Testis (tissue), 5 donors: ENCODE measurements at places on chromosomes 16 and 17. TPM values are rescaled to one million over a fixed set of nuclear protein-coding genes. Genes with fewer than 3 reads are reported as not detected.

- no peaks in the 10 kb centered on the region for H3K27me3 ChIP-seq
- H3K4me3 ChIP-seq, result no peak overlapping the region
- H3K36me3 ChIP-seq, result no peaks in the 10 kb centered on the region
Observed at GRCh38 chr16:84416407-84417321, 48.3 kb downstream of the ATP2C2 start.

Gene ASGR2
- total RNA-seq, result 0.47 TPM

- no peak overlapping the region for H3K4me3 ChIP-seq
- no peak for DNase-seq
- H3K27ac ChIP-seq, result peak overlapping the region; percentile 63
- H3K36me3 ChIP-seq, result no peaks in the 10 kb centered on the region
- H3K27me3 ChIP-seq, result no peaks in the 10 kb centered on the region
Observed at GRCh38 chr17:57441270-57441600, 184.9 kb downstream of the MSI2 start.

Gene LGALS9
- 7.2 TPM for total RNA-seq

GRCh38 chr16:1870365-1871082 lies 1.4 kb downstream of the MEIOB start:
- no peak for DNase-seq
- no peaks in the 10 kb centered on the region for H3K36me3 ChIP-seq
- H3K27ac ChIP-seq, result no peak overlapping the region
- H3K27me3 ChIP-seq, result no peaks in the 10 kb centered on the region
- H3K4me3 ChIP-seq, result no peak overlapping the region
- no peaks in the 10 kb centered on the region for H3K4me1 ChIP-seq

Gene ELMO3
- 9.3 TPM for total RNA-seq

GRCh38 chr17:50204431-50204830 lies 3.0 kb upstream of the COL1A1 start:
- no peaks in the 10 kb centered on the region for H3K36me3 ChIP-seq
- H3K27me3 ChIP-seq, result no peaks in the 10 kb centered on the region
- H3K27ac ChIP-seq, result peak overlapping the region; percentile 76
- peaks cover 46% of the 10 kb centered on the region for H3K4me1 ChIP-seq
- H3K4me3 ChIP-seq, result no peak overlapping the region

Gene HCRT
- not detected for total RNA-seq

DNA sequence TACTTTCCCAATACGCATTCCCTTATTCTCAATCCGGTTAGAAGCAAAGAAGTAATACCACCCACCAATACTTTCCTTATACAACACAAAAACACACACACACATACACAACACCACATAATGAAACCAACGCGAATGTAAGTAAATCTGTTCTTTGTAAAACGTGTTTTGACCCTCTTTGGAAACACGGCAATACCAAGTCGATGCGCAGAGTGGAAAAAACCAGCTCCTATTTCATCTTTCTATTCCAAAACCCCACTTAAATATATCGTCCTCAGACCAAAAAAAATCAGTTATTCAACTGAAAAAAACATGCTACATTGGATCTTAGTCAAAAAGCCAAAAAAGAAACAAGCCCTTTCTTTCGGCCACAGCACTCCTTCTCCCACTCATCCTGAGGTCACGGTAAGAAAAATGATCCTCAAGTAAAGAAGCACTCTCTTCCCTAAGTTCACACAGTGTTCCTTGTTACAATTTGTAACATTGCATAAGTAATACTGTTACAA lies 31.0 kb upstream of the ARL4D start:
- peaks cover 19% of the 10 kb centered on the region for H3K4me1 ChIP-seq
- peak overlapping the region; percentile 100 for H3K27ac ChIP-seq
- H3K27me3 ChIP-seq, result no peaks in the 10 kb centered on the region
- H3K36me3 ChIP-seq, result no peaks in the 10 kb centered on the region
- DNase-seq, result no peak
- peak overlapping the region; percentile 67 for H3K4me3 ChIP-seq

Gene CDH13
- 1.2 TPM for total RNA-seq

Gene NPIPA5
- 40.1 TPM for total RNA-seq

Gene ODAD4
- total RNA-seq, result 22.3 TPM

Gene ZG16B
- 1.7 TPM for total RNA-seq

- H3K36me3 ChIP-seq, result no peaks in the 10 kb centered on the region
- H3K27me3 ChIP-seq, result no peaks in the 10 kb centered on the region
- H3K4me1 ChIP-seq, result peaks cover 30% of the 10 kb centered on the region
- no peak overlapping the region for H3K4me3 ChIP-seq
Observed at GRCh38 chr16:85435286-85435685, 177.8 kb upstream of the GSE1 start.

DNA sequence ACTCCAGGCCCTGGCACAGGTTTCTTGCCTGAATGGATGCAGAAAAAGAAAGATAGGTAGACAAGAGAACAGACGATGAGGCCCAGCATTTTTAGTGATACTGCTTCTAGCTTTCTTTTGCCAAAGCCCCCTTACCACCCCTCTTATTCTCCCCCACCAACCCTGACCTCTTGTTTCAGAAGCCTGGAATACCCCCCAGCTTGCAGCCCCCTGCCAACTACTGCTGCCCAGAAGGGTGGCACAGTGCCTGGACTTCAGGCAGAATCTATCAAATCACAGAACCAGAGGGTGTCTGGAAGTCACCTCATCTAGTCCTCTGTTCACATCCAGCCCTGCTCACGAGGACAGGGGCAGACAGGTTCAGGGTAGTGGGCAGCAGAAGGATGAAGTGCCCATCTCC lies 35.6 kb downstream of the NEUROD2 start:
- peaks cover 4% of the 10 kb centered on the region for H3K4me1 ChIP-seq
- no peak overlapping the region for H3K4me3 ChIP-seq
- no peaks in the 10 kb centered on the region for H3K27me3 ChIP-seq
- H3K27ac ChIP-seq, result no peak overlapping the region

GRCh38 chr16:86038926-86039310 lies 140.0 kb downstream of the IRF8 start:
- H3K36me3 ChIP-seq, result no peaks in the 10 kb centered on the region
- peaks cover 7% of the 10 kb centered on the region for H3K4me1 ChIP-seq

DNA sequence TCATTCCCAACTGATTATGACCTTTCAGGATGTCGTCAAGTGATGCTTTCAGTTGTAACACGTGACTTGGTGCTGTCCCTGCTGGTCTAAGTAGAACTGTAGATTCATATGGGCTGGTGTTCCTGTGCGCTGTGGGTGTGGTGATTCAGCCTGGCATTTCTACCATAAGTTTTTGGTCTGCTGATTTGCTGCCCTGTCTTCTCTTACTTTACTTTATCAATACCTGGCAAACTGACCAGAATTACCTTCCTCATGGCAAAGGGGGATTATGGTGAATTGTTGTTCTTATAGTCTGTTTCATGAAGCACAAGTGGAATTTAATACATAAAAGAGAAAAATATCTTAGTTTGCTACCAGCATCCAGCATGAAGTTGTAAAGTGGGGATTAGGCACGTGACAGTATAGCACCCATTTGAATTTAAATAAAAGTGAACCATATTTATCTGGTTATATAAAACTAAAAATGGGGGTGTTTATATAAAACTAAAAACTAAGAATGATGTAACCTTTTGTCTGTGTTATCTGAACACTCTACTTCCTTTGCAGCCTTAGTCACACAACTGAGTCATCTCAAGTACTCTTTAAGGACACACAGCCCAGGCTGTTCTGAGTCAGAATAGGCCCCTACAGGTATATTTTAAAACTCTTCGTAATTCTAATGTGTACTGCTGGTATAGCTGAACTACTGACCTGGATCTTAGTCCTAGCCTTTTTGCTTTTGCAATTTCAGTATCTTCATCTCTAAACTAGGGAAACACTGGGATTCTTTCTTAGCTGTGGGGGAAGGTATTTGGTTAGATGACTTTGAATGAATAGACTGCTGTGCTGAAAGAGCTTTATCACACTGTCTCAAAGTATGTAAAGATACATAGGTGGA lies 28.3 kb downstream of the TTC19 start:
- no peaks in the 10 kb centered on the region for H3K27me3 ChIP-seq
- no peak overlapping the region for H3K4me3 ChIP-seq
- H3K4me1 ChIP-seq, result no peaks in the 10 kb centered on the region
- no peak overlapping the region for H3K27ac ChIP-seq
- no peak for DNase-seq

- H3K27ac ChIP-seq, result no peak overlapping the region
- no peaks in the 10 kb centered on the region for H3K36me3 ChIP-seq
- no peaks in the 10 kb centered on the region for H3K27me3 ChIP-seq
- H3K4me3 ChIP-seq, result no peak overlapping the region
- no peak for DNase-seq
- no peaks in the 10 kb centered on the region for H3K4me1 ChIP-seq
Observed at GRCh38 chr17:80158846-80159245, 11.0 kb upstream of the CARD14 start.

DNA sequence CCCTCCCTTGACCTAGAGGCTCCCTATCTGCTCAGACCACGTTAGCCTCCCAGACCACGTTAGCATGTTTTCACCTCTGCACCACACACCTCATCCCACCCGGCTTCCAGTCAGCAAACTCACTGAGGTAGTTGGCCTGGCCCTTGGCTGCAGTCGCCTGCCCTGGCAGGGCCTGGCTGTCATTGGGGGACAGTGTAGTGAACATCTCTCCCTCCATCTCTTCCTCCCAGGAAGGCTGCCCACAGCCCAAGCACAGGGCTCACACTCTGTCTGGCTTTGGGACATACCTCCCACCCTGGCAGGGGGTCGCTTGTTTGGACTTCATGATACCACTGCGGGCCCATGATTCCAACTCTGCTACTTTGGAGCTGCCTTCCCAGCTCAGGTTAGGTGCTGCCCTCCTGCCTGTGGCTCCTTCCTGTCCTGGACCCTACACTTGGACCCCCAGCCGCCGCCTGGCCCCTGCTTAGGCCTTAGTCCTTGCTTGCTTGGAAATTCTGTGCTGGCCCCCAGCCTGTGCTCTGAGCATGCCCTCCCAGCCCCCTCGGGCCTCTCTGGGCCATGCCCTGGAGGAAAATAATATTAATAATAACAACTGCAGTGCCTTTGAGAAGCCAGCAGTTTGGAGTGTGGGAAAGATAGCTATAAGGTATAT lies 167.7 kb downstream of the COPRS start:
- no peaks in the 10 kb centered on the region for H3K36me3 ChIP-seq
- no peak overlapping the region for H3K4me3 ChIP-seq
- H3K4me1 ChIP-seq, result peaks cover 7% of the 10 kb centered on the region
- no peak for DNase-seq

Gene CSH1
- 1.2 TPM for total RNA-seq

DNA sequence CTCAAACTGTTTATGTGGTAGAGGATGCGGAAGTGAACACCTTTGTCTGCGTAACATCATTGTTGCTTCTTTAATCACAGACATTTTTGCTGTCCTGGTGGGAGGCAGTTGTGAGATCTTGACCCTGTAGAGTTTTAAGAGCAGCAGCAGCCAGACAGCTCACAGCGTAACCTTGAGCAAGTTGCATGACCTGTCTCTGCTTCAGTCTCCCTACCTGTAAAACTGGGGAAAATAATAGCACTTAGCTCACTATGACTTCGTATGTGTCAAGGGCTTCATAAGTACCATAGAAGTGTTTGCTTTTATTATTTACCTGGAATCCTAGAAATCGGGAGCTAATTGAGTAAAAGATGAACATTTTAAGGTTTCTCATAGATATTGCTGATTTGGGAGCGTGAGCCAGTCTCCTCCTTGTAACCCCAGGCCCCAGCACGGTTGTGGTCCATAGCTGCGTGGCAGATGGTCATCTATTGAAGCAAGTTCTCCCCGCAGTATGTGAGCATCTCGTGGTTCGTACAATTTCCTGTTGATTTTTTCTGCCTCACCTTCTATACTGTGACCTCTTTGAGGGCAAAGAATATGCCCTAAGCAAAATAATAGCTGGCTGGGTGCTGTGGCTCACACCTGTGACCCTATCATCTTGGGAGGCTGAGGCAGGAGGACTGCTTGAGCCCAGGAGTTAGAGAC lies 34.4 kb downstream of the GPRC5B start:
- no peak for DNase-seq
- H3K27ac ChIP-seq, result no peak overlapping the region
- H3K27me3 ChIP-seq, result no peaks in the 10 kb centered on the region

DNA sequence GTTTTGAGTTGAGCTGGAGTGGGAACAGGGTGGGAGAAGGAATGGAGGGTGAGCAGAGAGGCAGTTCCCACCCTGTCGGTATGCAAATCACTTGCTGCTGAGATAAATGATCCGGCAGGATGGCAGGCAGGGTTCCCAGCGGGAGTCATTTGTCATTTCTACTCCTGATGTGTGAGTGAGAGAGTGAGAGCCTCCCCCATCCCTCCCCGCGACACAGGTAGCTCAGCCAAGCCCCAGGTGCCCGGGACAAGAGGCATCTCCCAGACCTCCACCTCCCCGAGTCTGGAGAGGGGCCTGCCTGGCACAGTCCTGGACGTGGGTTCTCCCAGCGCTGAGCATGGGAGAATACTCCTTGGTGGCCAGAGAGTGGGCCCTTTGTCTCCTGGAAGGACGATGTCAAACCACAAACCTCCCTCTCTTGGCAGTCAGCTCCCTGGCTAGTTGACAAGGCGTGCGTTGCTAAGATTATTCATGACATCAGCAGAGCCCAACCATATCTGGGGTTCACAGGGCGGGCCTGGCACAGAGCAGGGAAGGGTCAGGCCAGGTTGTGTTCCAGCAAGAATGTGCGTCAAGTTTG lies 33.7 kb upstream of the TNRC6C start:
- no peak overlapping the region for H3K4me3 ChIP-seq
- no peaks in the 10 kb centered on the region for H3K36me3 ChIP-seq
- peak; percentile 47 for DNase-seq

- no peak overlapping the region for H3K27ac ChIP-seq
- no peaks in the 10 kb centered on the region for H3K36me3 ChIP-seq
- no peak for DNase-seq
- H3K4me3 ChIP-seq, result no peak overlapping the region
Observed at GRCh38 chr16:51002881-51003490, 148.1 kb downstream of the SALL1 start.

Gene RTN4RL1
- 1.7 TPM for total RNA-seq

Gene WFIKKN1
- total RNA-seq, result 10.5 TPM

GRCh38 chr17:41652461-41652970 lies 28.1 kb upstream of the KRT17 start:
- H3K27me3 ChIP-seq, result no peaks in the 10 kb centered on the region
- H3K4me1 ChIP-seq, result peaks cover 34% of the 10 kb centered on the region
- H3K36me3 ChIP-seq, result no peaks in the 10 kb centered on the region
- no peak for DNase-seq
- no peak overlapping the region for H3K4me3 ChIP-seq

Gene KRTAP4-5
- total RNA-seq, result not detected

DNA sequence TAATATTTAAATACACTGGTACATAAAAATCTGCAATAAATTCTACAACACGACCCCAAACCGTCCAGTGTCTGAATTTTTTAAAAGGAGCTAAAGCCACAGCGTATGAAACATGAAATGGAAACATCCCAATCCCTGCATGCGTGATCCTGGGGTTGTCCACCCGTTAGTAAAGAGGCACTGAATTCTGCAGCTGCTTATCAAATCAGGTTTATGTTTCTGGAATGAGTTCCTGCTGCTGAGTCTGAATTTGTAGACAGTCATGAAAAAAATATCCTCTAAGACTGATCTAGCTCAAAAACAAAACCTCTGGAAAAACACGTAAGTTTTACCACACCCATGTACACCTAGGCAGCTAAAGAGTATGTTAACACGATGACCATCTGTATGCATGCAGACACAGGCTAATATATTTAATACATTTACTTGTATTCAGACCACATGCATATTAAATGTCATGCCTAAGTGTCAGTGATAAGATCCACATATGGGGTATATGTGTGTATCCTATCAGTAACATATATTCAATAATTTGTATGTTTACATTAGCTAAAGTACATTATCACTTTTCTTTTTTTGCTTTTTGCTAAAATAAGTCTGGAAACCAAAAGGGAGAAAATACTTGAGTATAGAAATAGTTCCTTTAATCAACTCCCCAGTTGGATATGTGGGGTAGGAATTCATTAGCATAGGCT lies 420.5 kb upstream of the PSMD7 start:
- no peaks in the 10 kb centered on the region for H3K27me3 ChIP-seq
- H3K27ac ChIP-seq, result no peak overlapping the region
- no peaks in the 10 kb centered on the region for H3K4me1 ChIP-seq

Gene TP53TG3B
- total RNA-seq, result 1.9 TPM

- DNase-seq, result peak; percentile 65
- no peaks in the 10 kb centered on the region for H3K36me3 ChIP-seq
- no peak overlapping the region for H3K27ac ChIP-seq
Observed at GRCh38 chr17:11797803-11798202, 199.5 kb downstream of the ZNF18 start.

Gene MAF
- total RNA-seq, result 84.6 TPM
